T-helper 17 cell (primary cell): ENCODE measurements at places on chromosomes 5 and 9. TPM values are rescaled to one million over a fixed set of nuclear protein-coding genes. Genes with fewer than 3 reads are reported as not detected.

The PFDN1 gene
- total RNA-seq = 33.4 TPM

DNA sequence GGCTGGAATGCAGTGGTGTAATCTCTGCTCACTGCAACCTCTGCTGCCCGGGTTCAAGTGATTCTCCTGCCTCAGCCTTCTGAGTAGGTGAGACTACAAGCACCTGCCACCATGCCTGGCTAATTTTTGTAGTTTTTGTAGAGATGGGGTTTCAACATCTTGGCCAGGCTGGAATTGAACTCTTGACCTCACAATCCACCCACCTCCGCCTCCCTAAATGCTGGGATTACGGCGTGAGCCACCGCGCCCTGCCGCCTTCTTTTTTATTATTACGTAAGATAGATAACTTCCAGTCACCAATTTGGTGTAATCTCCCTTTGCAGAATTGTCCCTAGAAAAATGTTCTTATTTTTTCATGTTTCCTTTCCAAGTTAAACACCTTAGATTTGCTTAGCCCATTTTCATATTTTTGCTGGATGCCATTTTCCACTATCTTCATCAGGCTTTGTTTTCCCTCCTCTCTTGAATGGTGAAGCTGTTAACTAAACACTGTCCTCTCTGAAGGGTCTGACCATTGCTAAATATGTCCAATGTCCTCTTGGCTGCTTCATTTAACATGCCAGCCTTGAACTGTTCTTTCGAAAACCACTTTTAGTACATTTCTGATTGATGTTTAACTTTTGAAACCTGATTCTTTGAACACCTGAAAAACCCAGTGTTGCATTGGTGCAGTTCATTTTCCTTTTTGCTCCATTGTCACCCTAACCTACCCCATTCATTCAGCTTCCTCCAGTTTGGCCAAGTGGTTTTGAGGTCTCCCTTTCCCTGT, 135.1 kb upstream of the PIK3R1 start:
- no peak for DNase-seq

The ANKRD34B gene
- total RNA-seq = not detected

DNA sequence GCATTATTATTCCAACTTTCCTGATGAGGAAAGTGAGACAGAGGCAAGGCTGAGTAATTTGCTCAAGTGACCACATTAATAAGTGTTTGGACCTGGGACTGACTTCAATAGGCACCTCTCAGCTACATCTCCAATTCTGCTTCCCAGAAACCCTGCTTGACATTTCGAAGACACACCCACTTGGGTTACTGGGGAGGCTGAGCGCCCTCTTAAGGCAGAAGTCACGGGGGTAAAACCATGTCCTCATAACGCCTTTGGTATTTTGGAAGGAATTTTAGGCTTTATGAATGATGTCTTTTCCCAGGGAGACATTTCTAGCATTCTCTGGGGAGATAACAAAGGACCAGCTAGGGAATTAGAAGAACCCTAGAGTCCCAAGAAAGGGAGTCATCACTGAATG, 53.3 kb downstream of the TRPC7 start:
- no peak for DNase-seq

- no peak for DNase-seq
These were observed 116.4 kb upstream of the FST start for GRCh38 chr5:53364061-53364460.

DNA sequence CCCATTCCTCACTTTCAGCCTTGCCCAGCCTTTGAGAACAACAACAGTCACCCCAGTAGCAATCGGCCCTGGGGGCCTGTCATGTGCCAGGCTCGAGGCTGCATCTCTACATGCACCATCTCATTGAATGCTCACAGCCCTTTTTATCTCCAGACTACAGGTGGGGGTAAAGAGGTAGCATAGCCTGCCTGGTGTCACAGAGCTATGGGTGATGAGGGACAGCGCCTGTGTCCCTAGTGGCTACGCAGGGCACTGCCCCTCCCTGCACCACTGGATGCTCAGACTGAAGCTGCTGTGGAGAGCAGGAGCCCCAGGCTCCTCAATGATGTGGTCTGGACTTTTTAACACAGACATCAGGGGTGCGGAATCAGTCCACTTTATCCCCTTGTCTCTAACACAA, 2.8 kb downstream of the CAMK2A start:
- DNase-seq = no peak

GRCh38 chr5:6475626-6476312, 27.1 kb downstream of the UBE2QL1 start:
- DNase-seq = no peak

DNA sequence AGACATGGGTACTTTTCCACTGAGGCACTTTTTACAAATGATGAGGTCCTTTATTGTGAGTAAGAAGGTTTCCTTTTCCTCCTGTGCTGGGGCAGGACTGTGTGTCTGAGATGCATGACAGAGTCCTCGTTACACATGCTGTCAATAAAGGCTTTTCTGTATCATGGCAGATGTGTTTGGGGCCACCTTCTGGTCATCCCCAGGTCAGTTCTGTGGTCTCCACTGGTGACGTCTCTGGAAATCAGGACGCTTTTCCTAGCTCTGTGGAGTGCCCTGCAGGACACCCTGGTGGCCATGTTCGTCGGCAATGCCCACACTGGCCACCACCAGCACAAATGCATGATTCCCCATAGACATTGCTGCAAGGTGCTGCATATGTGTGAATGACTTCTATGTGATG, 2.8 kb downstream of the CMBL start:
- no peak for DNase-seq

GRCh38 chr5:160054047-160054446, 45.1 kb downstream of the TTC1 start:
- DNase-seq = no peak

GRCh38 chr9:17906841-17907778, 328.2 kb downstream of the SH3GL2 start:
- DNase-seq = no peak

The SLC4A9 gene
- not detected for total RNA-seq

- no peak for DNase-seq
These were observed 16.7 kb upstream of the IQGAP2 start for GRCh38 chr5:76386360-76386759.

The AGXT2 gene
- total RNA-seq = not detected

- DNase-seq = no peak
These were observed 116.7 kb downstream of the WNK2 start for GRCh38 chr9:93300585-93301081.

The SLC25A2 gene
- total RNA-seq = 0.65 TPM

The TMEM174 gene
- total RNA-seq = not detected

- no peak for DNase-seq
These were observed 125.2 kb downstream of the GPBP1 start for GRCh38 chr5:57298985-57299491.

GRCh38 chr9:132702254-132702653, 32.0 kb downstream of the GTF3C4 start:
- DNase-seq = no peak

GRCh38 chr5:35365758-35366157, 135.5 kb upstream of the PRLR start:
- DNase-seq = no peak

- DNase-seq = no peak
These were observed 117.1 kb downstream of the ICE1 start for GRCh38 chr5:5539590-5539989.

DNA sequence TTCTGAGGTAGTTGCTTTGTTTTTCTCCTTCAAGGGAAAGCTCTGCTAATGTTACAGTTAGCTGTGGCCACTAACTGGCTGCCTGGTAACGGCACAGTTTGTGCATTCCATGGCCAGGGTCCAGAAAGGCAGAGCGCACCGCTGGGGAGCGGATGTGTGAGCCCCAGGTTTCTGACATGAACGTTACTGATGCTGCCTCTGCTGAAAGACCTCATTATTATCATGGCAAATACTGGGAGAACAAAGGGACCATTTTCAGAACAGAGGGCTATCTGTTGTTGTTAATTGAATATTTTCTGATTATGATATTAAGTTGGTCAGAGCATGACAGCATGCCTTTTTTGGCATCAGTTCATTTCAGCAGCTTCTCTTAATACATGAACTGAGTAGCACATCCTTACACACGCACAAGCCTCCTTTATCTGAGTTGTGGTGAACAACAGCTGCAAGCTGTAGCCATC, 134.1 kb downstream of the NUDT12 start:
- no peak for DNase-seq

The FREM1 gene
- not detected for total RNA-seq

The TAF11L5 gene
- not detected for total RNA-seq

DNA sequence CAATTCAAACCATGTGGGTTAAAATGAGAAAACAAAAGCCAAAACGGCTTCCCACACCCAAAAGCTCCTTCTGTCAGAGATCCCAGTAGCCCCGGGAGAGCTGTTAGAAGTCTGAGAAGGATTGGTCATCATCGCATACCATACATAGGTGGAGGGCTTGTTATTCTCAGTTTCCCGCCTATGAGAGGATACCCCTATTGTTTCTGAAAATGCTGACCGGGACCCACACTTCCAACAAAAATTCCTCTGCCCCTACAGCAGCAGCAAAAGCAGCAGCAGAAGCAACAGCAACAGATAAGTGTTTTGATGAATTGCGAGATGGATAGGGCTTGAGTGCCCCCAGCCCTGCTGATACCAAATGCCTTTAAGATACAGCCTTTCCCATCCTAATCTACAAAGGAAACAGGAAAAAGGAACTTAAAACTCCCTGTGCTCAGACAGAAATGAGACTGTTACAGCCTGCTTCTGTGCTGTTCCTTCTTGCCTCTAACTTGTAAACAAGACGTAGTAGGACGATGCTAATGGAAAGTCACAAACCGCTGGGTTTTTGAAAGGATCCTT, at the start of gene TEK:
TEK (plus strand) TSS at position 245 of the 561 bp plus-strand sequence. CDS start 366 bp downstream, outside the sequence.
- DNase-seq = no peak

- DNase-seq = no peak
These were observed 9.4 kb upstream of the TNFAIP8 start for GRCh38 chr5:119346394-119346793.

GRCh38 chr5:58932057-58932612, 349.3 kb downstream of the RAB3C start:
- no peak for DNase-seq

DNA sequence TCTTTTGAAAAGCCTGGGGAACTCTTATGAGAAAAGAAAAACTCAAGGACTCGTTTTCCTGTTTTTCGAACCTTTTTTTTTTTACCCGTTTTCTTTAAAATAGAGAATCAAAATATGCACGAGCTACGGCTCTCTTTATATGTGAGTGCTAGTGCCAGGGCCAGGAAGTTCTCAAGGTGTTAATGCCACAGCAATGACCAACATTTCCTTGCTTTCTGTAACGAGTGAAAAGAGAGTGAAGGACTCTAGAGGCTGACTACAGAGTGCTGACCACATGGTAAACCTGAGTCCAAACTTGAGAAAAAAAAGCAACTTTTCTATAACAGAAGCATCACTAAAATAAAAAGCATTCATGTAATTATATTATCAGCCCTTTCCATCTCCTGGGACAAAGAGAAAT, 102.2 kb upstream of the SLC28A3 start:
- no peak for DNase-seq

DNA sequence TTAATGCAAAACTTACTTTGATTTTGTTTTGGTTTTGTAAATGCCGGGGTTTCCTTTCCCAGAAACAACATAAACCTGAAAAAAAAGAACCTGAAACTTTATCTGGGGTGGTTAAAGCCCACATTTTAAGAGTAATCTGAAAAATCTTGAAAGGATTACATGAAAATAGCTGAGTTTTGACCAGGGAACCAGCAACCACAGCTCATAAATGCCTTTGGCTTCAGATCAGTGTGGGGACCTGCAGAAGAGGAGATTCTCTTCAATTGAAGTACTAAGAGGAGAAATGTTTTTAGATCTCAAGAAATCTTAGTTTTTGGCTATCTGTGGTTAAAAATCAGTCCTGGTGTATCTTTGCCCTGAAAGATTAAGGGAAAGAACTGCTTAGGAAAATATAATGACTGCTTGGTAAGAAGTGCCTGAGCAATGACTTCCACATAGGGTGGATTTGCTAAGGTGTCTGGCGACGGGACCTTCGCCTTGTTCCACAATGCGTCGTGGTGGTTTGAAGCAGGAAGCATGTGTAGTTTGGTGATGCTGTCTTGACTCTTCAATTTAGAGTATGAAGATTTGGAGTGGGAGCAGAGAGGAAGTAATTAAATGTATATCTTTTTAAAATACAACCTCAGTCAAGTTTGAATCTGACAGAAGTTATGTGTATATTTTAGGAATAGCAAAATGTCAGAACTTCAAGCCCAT, 186.5 kb downstream of the MAN2A1 start:
- DNase-seq = no peak

The MSMP gene
- not detected for total RNA-seq
